Body of pancreas (tissue), 4 donors: ENCODE measurements at places on chromosomes 5 and 9. TPM values are rescaled to one million over a fixed set of nuclear protein-coding genes. Genes with fewer than 3 reads are reported as not detected.
A peak's percentile ranks its signal among the peaks of the same experiment; 100 is the strongest.

DNA sequence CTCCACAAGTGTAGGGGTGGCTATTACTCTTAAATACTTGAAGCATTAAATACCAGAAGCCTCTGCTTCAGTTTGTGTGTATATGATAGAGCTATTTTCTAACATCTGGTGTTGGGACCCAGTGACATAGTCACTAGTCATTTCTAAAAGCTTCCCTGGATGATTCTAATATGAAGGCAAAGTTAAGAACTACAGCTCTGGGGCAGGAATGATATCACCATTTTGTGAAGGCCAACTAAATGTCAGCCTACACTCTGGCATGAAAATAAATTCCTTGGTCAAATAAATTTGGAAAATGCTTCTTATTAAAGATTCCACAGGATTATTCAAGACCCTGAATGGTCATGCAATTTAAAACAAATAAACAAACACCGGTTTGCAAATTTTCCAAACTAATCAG is 197.7 kb downstream of the PLK2 start:
- no peak for DNase-seq

Gene PCDHA12
- total RNA-seq = 3.6 TPM

Gene LCN2
- total RNA-seq = 24.6 TPM

Gene PDZD2
- total RNA-seq = 12.9 TPM

Gene GMCL2
- not detected for total RNA-seq

Gene FOXD1
- total RNA-seq = not detected

- no peak for DNase-seq
These were observed 631.1 kb downstream of the ACTL7B start for GRCh38 chr9:108224716-108225115.

DNA sequence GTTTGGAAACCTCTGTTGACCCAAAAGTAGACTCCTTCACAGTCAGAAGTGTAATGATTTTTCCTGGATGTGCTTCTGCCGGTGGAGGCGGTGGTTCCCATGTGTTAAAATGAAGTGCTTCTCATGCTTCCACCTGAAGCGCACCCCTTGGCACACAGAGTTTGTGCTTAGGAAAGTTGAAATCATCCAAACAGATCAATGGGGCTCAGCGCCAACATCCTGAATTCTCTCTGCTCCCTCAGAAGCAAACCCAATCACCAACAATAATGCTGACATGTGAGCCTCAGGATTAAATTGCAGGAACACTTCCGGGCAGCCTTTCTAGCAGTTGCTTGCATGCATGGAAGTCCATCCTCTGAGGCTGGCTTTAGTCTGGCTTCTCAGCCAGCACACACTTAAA is 71.0 kb downstream of the MED10 start:
- peak; percentile 39 for DNase-seq

Gene CCDC171
- total RNA-seq = 2.3 TPM

- DNase-seq = no peak
These were observed 471.1 kb upstream of the MPDZ start for GRCh38 chr9:13750639-13751038.

Gene CARTPT
- not detected for total RNA-seq

- no peak for DNase-seq
These were observed 530.0 kb downstream of the SEMA5A start for GRCh38 chr5:9015937-9016270.

GRCh38 chr5:157178966-157179365 is 1.7 kb upstream of the ITK start:
- no peak for DNase-seq

GRCh38 chr9:37921168-37921510 is 17.2 kb upstream of the SLC25A51 start:
- DNase-seq = no peak

Gene PCDHGC4
- 2.0 TPM for total RNA-seq

DNA sequence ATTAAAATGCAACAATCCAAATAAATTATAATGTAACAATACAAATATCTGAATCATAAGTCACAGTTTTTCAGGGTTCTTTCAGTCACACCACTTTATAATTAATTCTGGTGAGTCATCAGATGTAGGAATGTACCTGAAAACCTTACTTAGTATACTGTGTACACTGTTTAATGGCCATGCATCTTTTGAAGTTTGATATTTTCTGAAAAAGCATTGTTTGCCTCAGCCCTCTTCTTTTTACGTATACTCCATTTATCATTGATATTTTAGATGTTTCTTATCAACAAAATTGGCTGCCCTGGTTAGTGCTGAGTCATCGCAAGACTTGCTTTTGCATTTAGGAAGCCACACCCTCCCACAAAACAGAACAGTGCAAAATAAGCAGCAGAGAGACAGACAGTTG is 218.6 kb downstream of the PJA2 start:
- DNase-seq = no peak

GRCh38 chr9:470552-471194 is 256.0 kb downstream of the DOCK8 start:
- peak; percentile 53 for DNase-seq

Gene RMND5B
- 49.8 TPM for total RNA-seq

DNA sequence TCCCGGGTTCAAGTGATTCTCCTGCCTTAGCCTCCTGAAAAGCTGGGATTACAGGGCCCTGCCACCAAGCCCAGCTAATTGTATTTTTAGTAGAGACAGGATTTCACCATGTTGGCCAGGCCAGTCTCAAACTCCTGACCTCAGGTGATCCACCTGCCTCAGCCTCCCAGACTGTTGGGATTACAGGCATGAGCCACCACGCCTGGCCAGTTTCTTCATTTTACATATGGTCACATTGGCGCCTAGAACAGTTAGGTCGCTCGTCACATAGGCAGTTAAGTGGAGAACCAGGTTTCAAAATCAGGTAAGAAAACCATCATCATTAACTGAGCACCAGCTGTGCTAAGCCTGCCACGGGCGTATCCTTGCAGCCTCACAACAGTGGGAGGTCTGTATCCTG is 36.1 kb downstream of the OLFML2A start:
- DNase-seq = no peak

Gene AGGF1
- 13.5 TPM for total RNA-seq

GRCh38 chr5:36491856-36492255 is 114.5 kb upstream of the SLC1A3 start:
- no peak for DNase-seq

- DNase-seq = no peak
These were observed 239.4 kb downstream of the LURAP1L start for GRCh38 chr9:13013991-13014883.

- no peak for DNase-seq
These were observed 22.8 kb downstream of the RGS3 start for GRCh38 chr9:113486327-113486726.

DNA sequence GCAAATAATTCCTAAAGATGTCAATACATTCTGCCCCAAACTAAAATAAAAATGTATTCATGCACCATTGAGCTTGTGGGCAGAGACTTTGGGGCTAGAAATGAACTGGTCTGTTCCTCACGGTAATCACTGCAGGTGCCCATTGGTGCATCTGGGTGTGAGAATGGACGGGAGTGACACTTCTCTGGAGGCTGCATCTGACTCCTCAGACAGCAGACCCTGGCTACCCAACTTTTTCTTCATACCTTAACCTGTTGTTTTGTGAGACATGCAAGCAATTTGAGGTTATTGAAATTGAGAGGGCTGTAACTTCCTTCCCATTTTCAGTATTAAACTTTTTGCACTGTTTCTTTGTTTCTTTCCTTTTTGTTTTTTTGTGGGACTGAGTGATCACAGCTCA is 333.4 kb downstream of the ICE1 start:
- DNase-seq = no peak

GRCh38 chr9:91214086-91214485 is 147.6 kb downstream of the AUH start:
- no peak for DNase-seq

Gene FAM153A
- total RNA-seq = 1.8 TPM

DNA sequence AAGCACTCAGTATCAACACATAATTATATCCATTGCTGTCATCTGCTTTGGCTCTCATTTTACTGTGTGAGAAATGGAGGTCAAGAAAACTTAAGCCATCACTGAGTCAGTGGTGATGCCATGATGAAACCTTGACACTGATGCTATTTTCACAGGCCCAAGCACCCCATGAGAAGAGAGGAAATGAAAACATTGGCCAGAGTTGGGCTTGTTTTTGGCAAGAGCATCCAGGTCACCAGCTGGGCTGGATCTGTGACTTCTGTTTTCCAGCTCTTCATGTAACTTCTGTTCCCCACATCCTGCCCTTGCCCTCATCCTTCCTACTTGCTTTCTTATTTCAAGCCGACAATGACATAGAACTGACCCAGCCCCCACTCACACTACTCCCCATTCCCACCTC is 10.0 kb downstream of the LCP2 start:
- DNase-seq = peak; percentile 25

Gene TRPM6
- total RNA-seq = under 0.01 TPM

DNA sequence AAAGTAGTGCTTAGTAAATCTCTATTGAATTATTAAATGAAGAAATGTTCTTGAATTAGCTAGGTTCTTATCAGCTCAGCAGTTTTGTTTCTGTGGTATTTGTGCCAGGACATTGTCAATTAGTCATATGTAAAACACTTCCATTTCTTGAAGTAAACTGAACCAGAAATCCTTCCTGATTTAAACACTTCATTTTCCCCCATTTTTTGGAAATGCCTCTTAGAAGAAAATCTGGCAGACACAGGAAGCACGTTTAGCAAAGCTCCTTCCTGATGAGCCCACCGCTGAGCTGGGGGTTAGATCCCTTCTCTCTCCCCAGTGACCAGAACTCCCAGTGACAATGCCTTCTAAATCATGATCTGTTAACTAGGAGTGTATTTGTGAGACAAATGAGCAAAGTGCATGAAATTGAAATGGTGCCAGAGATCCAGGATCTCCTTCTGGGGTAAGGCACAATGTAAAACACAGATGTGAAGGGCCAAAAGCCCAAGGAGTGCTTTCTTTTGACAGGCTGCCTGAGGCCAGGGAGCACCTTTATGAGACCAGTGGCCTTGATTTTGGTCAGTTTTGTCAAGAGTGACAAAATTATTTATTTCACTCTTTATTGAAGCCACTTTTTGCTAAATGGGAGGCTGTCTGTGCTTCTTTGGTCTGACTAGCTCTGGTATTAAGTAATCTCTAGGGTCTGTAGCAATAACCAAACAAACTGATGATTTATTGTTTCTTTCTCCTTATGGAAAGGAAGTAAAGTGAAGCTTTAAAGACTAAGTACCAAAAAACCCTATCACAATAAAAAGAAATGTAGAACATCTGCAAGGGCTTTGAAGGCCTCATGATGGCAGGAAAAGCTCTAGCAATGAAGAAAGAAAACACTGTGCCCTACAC is 25.5 kb upstream of the RUSC2 start:
- no peak for DNase-seq

DNA sequence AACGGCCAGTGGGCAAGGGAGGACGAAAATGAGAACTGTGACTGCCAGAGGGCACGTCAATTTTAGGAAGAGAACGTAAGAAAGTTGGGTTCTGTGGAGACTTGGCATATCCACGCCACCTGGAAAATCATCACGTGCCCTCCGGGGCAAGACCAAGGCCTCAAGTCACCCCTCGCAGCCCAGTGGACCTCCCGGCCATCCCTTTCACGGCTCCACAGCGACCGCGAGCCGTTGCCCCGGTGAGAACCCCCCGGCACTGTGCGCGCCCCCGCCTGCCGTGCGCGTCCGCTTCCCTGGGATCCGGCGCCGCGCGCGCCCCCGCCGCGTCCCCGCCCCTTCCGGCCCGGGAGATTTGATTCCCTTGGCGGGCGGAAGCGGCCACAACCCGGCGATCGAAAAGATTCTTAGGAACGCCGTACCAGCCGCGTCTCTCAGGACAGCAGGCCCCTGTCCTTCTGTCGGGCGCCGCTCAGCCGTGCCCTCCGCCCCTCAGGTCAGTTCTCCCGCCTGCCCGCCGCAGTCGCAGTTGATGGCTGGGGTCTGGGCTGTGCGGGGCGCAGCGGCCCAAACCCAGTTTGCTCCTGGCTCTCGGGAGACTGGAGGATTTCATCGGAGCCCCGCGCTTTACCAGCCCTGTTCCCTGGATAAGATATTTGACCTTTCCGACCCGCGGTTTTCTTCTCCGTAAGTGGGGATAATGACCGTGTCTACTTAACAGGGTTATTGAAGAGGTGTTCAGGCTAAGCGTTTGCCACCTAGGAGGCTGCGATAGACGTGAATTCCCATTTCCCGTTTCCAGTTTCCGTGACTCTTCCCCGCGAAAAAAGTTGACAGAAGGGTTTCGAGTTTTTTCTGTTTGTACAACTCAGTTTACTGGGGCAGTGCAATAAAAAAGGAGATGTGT is at the start of gene MELK:
MELK (plus strand) TSS at position 381 of the 904 bp plus-strand sequence. CDS start 8,787 bp downstream, outside the sequence.
- DNase-seq = peak; percentile 83

- no peak for DNase-seq
These were observed 135.2 kb upstream of the IRX1 start for GRCh38 chr5:3460416-3460815.

- DNase-seq = peak; percentile 37
These were observed 1058.5 kb upstream of the DMAC1 start for GRCh38 chr9:8857926-8858595.

Gene MARCOL
- total RNA-seq = not detected

Gene RANBP17
- 6.6 TPM for total RNA-seq

- DNase-seq = no peak
These were observed 434.9 kb upstream of the SMARCA2 start for GRCh38 chr9:1580215-1580614.

DNA sequence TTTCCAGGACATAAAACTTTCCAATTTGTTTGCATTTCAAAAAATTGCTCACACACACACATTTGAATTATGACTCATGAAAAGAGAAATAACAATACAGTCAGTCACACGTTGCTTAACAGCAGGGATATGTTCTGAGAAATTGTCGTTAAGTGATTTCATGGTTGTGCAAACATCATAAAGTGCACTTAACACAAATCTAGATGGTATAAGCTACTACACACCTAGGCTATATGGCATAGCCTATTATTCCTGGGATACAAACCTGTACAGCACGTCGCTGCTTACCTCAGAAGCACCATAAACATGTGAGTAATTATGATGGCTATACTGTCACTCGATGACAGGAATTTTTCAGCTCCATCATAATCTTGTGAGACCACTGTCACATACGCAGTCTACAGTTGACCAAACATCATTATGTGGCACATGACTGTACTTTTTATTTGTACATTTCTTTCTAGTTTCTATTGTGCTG is 378.2 kb downstream of the ACTL7B start:
- DNase-seq = no peak

DNA sequence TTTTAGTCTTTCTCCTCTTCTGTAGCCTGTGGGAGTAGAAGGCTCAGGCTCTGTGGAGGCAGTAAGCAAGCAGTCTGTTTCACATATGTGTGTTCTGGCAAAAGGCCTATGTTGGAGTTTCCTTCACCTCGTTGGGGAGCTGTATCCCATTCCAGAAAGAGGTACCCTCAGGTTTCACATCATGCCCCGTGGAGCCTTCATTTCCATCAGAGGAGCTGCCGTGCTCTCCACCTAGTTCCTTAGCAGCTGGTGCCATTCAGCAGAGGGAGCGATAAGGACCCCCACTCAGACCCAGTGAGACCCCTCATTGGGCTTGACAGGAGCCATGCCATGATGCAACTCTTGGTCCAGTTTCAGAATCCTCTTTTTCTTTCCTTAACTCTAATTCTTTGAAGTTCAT is 50.6 kb upstream of the ANGPTL2 start:
- DNase-seq = no peak

DNA sequence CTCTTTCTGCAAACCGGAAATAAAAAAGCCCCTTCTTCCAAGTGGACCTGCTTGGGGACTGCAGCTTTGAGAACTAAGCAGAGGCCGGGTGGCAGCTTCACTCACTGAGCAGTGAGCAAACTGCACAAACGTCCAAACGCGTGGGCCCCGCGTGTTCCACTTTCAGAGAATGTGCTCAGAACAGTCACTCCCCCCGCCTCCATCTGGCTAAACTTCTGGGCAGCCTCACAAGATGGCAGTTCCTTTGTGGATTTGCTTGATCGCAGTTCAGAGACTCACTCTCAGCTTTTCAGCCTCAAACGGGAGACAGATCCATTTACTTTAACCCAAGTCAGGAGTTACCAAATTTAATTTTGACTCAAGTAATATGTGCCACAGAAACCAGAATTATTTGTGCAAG is 216.6 kb downstream of the TLE1 start:
- no peak for DNase-seq
